ENCODE measurements at places on chromosomes 4 and X.
A peak's percentile ranks its signal among the peaks of the same experiment; 100 is the strongest.

GRCh38 chr4:45062935-45063545 is 336.7 kb upstream of the GNPDA2 start:
- no peak for DNase-seq

GRCh38 chr4:77385124-77385969 is 220.3 kb upstream of the CXCL13 start:
- DNase-seq, result peak; percentile 22

DNA sequence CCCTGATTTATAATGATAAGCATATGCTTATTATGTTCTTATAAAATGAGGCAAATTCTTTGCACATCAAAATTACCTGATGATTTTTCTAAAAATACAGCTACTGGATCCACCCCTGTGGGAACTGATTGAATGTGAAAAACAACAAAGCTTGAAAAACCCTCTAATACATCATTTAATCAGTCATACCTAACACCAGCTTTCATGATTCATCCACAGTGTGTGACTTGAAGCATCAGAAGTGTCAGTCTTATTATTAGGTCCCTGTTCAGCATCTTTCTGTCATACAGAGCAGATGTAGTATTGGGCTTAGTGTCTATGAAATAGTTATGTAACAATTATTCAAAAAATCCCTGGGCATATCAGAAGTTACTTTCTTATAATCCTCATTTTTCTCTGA is 671.3 kb upstream of the GALNT7 start:
- no peak for DNase-seq

GRCh38 chr4:4320528-4320927 is 30.5 kb downstream of the ZBTB49 start:
- no peak for DNase-seq

- DNase-seq, result no peak
These were observed 59.3 kb downstream of the AREG start for GRCh38 chr4:74504212-74504611.

GRCh38 chrX:42119076-42119475 is 195.7 kb upstream of the CASK start:
- DNase-seq, result no peak

- DNase-seq, result no peak
These were observed 363.2 kb downstream of the IL15 start for GRCh38 chr4:141999446-142000143.

- no peak for DNase-seq
These were observed 32.8 kb upstream of the MAML3 start for GRCh38 chr4:140186651-140187315.

GRCh38 chr4:140315019-140315418 is 58.4 kb upstream of the SCOC start:
- DNase-seq, result no peak

- no peak for DNase-seq
These were observed 5.4 kb downstream of the EVC start for GRCh38 chr4:5716391-5716790.

DNA sequence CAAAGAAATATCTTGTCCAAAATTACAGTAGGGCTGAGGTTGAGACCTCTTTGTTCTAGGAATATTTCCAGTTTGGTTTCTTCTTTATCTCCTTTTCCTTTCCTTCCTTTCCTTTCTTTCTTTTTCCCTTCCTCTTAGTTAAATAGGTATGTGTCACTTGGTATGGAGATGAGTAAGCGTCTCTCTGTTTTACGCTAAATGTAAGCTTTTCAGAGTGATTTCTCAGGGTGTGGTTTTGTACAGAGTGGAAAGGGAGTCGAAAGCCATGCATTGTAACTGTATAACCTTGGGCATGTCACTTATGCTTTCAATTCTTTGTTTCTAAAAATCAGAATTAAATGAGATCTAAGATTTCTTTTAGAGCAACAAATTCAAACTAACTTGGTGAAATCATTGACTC is 54.8 kb downstream of the TLL1 start:
- no peak for DNase-seq

DNA sequence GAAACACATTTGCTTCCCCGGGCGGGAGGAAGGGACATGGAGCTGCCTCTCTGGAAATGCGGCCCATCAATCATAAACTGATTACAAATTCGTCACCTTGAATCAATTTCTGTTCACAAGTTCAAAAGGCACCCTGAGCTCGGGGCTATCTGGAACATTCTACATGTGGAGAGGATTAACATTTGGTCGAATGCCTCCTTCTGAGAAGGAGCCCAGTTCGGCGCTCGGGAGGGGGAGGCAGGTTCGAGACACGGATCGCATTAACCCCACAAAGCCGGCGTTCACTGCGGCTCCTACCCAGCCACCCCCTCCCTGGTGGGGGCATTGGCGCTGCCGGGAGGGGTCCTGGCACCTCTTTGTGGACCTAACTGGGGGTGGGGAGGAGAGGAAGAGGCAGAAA is 108.0 kb downstream of the CPZ start:
- no peak for DNase-seq

- no peak for DNase-seq
These were observed 856 bp downstream of the SLC9B1 start for GRCh38 chr4:103018391-103019307.

DNA sequence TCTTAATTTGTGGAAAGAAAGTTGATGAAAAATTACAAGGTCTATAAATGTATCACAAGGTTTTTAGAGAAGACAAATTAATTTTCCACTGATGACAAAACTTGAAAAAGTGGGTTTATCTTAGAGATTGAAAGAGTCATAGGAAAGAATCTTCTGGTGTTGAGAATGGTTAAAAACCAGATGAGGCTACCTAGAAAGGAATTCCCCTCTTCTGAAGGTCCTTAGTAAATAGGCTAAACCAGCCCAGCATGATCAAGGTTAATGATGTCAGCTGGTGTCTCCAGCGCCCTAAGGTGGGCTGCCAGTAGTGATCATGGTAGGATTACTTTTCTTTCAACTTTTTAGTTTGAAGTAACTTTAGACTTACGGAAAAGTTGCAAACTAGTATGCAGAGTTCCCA is 71.8 kb upstream of the PGRMC2 start:
- DNase-seq, result no peak

- DNase-seq, result no peak
These were observed 1698.6 kb upstream of the IGFBP7 start for GRCh38 chr4:58808817-58809216.

DNA sequence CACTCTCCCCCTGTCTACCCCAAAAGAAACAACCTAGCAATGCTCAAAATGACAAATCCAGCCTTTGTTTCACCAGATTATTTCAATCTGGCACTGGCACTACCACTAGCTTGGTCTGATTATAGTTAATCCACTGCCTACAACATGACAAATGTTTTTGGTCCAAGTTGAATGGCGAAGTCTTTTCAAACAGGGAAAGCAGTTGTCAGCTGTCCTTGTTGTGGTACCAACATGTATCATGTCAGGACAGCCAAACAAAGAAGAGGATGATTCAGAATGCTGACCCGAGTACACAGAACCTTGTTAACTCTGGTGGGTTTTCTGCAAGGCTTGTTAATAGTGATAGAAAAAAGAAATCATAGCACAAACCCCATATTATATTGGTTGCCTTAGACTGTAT is 160.8 kb upstream of the ANK2 start:
- DNase-seq, result no peak

GRCh38 chrX:12497832-12498591 is 293.2 kb upstream of the PRPS2 start:
- no peak for DNase-seq

DNA sequence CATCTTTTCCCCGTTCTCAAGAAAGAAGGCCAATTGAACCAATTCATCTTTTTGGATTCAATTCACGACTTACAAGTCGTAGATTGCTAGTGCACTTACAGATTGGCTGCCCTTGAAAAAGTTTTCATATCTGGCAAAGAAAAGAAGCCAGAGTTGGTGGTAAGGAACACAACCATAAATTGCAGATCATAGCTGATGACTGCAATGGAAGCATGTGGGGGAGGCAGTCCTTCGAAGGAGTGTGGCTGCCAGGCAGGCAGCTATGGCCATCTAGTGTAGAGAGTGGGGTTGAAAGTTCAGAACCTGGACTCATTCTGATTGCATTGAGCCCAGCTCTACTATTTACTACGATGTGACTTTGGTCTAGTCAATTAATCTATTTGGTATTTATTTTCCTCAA is 4.5 kb downstream of the GPM6A start:
- DNase-seq, result no peak

DNA sequence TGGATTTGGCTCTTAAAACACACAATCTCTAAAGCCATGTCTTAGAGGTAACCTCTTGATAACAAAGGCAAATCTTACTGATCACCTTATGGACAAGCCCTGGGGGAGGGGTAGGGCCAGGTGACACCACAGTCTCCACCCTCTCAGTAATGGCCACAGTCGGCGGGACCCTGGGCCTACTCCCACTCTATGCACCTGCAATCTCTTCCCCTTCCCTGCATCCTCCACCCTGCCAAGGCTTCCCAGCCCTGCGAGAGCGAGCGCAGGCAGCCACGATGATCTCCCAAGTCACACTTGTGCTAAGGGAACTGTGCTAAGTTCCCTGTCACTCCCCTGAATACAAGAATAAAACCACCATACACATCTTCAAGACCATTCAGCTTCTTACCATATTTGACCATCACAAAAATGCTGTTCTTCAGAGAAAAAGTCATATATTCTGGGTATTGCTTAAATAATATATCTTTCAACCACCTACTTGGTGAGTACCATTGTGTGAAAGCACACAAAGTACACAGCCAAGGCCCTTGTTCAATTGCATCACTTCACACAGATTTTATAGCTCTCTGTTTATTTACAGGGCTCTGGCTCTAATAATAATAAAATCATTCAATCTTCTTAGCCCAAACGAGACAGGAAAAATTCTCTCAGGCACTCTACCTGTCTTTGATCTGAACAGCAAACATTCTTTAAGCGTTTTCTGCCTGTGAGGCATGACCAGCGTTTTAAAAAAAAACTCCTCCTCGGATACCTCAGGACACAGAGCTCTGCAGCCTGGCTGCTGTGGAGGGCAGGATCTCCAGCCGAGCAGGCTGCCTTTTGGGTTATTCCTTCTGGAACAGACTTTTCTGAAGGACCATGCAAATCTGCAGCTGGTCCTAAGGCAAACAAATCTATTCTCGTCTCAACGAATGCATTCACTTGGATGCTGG is 115.7 kb upstream of the MAP3K15 start:
- DNase-seq, result no peak

DNA sequence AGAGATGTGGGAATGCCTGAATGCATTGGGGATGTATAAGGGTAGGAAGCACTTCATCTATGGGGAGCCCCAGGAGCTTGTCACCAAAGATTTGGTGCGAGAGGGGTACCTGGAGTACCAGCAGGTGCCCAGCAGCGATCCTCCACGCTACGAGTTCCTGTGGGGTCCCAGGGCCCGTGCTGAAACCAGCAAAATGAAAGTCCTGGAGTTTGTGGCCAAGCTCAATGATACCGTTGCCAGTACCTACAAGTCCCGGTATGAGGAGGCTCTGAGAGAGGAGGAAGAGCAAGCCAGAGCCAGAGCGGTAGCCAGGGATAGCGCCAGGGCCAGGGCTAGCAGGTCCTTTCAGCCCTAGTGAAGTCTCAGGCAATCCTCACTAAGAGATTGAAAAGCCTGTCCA is 3.8 kb downstream of the MAGEB17 start:
- DNase-seq, result no peak

GRCh38 chr4:71355045-71355444 is 16.2 kb downstream of the SLC4A4 start:
- no peak for DNase-seq

DNA sequence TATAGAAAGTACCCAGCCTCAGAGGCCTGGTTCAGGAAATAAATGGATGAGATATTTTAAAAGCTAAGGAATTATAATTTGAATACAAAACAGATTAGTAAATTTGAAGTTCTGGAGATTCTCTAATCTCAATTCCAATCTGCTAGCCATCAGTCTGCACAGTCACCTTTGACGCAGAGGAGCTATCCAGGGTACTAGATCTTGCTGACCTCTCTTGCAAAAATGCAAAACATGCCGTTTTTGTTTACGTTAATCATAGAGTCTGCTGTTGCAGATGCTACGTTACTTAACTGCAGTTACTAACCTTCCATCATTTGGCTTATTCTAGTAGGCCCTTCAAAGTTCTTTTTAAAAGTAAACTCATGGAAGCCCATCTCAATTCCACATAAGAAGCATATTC is 10.4 kb downstream of the CCSER1 start:
- DNase-seq, result no peak

DNA sequence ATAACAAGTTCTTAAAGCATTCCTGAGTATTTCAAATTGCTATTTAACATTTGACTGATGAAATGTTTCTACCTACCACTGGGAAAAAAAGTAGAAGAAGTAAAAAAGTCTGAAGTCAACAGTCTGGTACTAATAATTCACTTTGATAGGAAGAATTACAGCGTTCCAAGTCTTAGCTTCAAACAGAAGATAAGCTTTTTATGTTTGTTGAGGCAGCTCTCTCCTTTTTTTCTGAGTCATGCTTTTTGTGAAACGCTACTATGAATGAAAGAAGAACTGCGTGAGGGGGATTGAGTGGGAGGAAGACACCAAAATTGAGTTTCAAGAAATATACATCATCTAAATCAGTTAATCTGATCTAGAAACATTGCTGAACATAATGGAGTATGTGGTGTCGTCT is 13.0 kb upstream of the KDR start:
- DNase-seq, result no peak

DNA sequence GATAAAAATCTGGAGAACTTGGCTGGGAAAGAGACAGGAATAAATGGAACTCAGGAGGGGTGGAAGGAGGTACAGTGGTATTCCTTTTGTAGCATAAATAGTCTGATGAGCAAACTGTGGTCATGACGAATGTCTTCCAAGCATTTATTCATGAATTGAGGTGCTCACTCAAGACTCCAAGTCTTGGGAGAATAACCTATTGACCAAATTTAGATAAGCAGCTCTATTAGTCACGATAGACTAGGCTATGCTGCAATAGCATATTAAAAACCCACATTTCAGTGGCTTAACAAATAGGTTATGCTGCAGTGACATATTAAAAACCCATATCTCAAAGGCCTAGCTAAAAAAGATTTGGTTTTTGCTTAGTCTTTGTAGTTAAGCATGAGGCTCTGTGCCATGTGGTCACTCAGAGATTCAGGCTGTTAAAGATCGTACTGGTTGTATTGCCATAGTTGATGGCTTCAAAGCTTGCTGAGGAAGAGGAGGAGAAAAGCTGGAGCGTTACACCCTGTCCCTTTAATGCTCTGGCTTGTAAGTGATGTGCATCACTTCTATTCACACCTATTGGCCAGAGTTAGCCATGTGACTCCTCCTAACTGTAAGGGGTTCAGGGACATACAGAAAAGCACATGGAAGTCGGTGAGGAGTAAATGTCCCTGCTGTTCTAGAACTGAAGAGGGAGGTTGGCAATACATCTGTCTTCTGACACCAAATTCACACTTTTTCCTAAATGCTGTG is 24.5 kb upstream of the CCDC149 start:
- DNase-seq, result no peak

- no peak for DNase-seq
These were observed 206.3 kb upstream of the ANXA3 start for GRCh38 chr4:78345237-78345636.

GRCh38 chr4:78784236-78784865 is 8.2 kb downstream of the BMP2K start:
- DNase-seq, result no peak

- DNase-seq, result no peak
These were observed 121.7 kb upstream of the HAND2 start for GRCh38 chr4:173651651-173652282.

- DNase-seq, result no peak
These were observed 145.0 kb downstream of the RTL3 start for GRCh38 chrX:78513971-78514738.

- DNase-seq, result no peak
These were observed 420.5 kb upstream of the CPEB2 start for GRCh38 chr4:14581741-14582140.
